Stimulated activated CD4-positive, alpha-beta T cell treated with anti-CD3 and anti-CD28 coated beads, Interleukin-1b, Interleukin-23, amount 100 ng/mL, for 24 hours (primary cell): ENCODE measurements at places on chromosomes 12 and 14.

GRCh38 chr14:69149461-69150244, 3.3 kb downstream of the DCAF5 start:
- no peak for DNase-seq

DNA sequence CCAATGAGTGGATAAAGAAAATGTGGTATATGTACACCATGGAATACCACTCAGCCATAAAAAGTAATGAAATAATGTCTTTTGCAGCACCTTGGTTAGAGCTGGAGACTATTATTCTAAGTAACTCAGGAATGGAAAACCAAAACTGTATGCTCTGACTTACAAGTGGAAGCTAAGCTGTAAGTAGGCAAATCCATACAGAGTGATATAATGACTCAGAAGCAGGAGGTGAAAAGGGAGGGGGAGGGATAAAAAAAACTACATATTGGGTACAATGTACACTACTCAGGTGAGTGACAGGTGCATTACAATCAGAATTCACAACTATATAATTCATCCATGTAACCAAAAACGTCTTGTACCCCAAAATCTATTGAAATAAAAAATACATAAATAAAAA, 15.1 kb upstream of the CLEC1A start:
- no peak for DNase-seq

DNA sequence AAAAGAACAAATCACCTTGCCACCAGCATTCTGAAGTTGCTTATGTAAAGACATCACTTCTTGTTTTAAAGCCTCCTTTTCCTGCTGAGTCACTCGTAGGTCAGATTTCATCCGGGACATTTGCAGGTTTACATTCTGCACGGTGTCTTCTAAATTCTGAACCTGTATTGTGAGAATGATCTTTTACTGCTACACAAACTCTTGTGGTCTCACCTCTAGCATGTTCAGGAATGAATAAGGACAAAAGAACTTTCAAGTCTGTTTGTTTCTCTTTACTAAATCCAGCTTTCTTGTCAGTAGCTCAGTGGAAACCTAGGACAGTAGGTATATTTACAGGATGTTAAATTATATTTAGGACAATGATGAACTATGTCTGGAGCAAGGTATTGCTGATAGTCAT, 73.5 kb upstream of the SAV1 start:
- DNase-seq = no peak

- DNase-seq = no peak
Measured at GRCh38 chr14:75417674-75418073, 10.1 kb upstream of the JDP2 start.

DNA sequence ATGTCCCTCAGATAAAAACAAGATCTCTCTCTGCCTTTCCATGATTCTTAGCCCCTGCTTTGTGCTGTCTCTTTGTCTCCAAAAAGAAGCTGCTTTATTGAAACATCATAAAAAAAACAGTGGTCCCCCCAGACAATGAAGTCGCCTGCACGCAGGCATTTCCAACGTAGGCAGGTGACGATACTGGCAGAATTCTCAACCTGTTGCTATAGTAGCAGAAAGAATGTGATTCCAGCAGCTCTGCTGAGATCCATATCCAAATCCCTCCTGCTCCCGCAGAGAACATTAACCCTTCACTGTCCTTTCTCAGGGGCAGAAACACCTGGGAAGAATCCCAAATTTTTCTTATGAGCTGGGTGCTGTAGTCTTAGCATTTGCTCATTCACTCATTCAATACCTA, 84.8 kb downstream of the STON2 start:
- no peak for DNase-seq

- no peak for DNase-seq
Measured at GRCh38 chr12:105256921-105257320, 20.9 kb upstream of the APPL2 start.

DNA sequence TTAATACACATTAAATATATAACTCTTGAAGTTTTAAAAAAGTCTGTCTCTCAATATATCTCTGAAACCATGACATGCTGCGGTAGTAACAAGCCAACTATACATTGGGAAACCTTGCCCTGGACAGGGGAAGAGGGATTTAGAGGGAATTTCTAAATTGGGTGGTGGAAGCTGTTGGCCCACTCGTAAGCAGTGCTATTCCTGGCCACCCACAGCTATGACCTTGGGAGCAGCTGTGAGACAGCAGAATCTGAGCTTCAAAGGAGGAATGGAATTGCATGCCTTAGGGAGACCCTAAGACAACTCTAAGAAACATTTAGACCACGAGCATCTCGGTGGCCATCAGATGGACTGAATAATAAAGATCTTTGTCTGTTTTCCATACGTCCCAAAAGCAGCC, 15.8 kb upstream of the GCH1 start:
- no peak for DNase-seq

DNA sequence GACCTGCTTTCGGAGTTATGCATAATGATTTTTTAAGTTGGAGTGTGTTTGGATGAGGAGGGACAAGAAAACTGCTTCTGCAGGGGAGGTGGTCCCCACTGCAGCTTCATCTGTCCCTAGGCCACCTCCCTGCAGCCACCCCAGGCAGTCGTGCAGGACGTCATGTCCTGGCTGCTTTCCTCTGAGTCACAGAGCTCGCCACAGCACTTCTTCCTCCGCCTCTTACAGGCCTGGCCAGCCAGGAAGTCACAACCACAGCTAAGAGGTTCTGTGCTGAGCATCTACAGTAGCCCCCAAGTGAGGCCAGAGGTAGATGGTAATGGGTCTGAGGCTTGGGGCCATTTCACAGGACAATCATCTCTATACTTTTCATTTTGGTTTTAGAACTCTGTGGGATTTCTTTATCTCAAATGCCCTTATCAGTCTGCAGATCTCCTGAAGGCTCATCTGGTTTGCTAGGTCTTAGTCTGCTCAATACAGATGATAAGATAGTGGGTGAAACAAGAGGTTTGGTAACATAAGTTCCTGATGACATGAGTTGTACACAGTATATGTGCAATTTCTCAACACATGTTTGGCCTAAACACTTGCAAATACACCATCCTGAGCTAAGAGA, 106.4 kb downstream of the ARF6 start:
- peak; percentile 70 for DNase-seq

DNA sequence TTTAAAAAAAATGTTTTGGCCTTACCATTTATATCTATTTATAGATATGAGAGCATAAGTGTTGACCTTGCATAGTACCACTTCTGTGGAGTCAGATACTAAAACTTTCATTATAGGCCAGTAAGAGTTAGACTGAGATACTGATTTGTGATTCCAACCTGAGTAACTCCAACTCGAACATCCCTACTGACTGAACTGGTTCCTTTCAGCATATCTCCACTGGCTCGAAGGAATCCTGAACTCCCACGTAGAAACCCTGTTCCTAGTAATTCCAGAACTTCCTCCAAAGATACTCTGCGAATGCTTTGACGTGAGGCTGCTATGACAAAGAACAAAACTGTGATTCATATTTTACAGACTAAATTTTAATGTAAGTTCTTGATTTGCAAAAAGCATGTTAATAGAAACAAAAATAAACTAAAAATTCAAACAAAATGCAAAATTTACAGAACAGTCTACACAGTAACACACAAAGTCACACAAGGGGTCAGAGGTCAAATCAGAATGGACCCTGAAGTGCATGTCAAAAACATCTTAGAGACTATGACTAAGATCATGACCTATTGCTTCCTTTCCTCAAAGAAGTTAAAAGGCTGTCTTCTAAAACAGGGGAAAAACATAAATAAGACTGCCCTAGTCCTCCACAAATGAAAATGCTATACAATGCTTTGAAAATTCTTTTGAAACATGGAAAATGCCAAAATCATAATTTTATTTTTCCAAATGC, 31.5 kb downstream of the HEATR5A start:
- DNase-seq = no peak
